Dermis microvascular lymphatic vessel endothelial cell (primary cell): ENCODE measurements at places on chromosomes 2 and 18. TPM values are rescaled to one million over a fixed set of nuclear protein-coding genes. Genes with fewer than 3 reads are reported as not detected.

DNA sequence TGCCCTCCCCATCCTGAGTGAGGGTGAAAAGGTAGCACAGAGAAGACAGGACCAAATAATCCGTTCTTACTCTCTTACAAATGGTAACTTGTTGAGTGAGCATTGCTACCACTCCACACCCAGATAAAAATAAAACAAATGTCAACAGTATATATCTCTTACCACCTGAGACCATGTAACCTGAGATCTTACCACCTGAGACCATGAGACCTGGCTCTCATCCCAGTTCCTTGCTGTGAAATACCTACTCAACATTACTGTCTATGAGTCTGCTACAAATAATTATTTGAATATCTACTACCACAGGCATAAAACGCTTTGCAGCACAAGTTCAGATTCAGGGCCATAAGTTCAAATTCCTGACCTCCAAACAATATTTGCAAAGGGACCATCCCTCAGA, 234.7 kb downstream of the C1D start:
- no peak for DNase-seq

DNA sequence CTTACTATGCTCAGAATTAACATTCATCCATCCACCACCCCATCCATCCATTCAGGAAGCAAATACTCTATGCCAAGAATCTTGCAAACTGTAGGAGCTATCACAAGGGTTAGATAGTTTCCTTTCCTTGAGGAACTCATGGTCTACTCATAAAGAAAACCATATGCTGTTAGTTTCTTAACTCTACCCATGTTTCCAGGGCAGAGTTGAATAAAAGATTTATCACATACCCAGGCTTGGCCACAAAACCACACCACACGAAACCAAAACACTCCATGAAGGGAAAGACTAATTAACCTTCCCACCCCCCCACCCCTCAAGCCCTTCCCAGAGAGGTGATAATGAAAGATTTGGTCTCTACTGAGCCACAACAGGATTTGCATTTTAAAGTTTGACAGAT, 23.7 kb upstream of the MSGN1 start:
- DNase-seq = no peak

DNA sequence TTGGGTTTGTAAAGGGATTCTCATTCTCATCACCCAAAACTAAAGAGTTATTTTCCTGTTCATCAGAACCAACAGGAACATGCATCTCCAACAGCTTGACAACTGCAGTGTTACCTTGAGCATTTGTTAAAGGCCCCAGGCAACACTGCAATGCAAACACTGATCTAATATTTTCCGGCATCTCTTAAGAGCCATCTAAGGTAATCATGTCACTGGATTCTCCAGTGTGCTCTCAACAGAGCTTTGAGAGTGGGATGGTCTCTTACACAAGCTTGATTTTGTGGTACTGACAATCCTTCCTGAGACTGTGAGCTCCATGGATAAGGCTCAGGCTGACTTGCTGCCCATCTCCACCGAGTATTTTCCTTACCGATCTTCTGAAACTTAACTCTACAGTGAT, 90.5 kb upstream of the ITGB6 start:
- no peak for DNase-seq

GRCh38 chr2:118431997-118432396, 343.7 kb downstream of the INSIG2 start:
- DNase-seq = no peak

DNA sequence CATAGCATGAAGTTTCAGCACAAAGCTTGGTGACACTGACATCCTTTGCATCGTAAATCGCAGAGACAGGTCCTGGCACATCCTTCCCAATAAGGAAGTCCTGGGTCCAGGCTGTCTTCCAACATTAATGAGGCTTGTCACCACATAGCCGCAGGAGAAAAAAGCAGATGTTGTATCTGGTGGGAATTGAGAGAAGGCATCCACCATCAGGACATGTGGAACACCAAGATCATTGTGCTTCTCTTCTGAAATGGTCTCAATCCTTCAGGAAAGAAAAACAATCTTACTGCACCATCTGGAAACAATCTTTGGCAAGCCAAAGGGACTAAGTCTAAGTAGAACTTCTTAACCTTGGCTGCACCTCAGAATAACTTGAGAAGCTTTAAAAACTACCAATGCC, 119.0 kb upstream of the ARHGAP28 start:
- no peak for DNase-seq

GRCh38 chr2:239803102-239803765, 221.9 kb downstream of the NDUFA10 start:
- DNase-seq = no peak

DNA sequence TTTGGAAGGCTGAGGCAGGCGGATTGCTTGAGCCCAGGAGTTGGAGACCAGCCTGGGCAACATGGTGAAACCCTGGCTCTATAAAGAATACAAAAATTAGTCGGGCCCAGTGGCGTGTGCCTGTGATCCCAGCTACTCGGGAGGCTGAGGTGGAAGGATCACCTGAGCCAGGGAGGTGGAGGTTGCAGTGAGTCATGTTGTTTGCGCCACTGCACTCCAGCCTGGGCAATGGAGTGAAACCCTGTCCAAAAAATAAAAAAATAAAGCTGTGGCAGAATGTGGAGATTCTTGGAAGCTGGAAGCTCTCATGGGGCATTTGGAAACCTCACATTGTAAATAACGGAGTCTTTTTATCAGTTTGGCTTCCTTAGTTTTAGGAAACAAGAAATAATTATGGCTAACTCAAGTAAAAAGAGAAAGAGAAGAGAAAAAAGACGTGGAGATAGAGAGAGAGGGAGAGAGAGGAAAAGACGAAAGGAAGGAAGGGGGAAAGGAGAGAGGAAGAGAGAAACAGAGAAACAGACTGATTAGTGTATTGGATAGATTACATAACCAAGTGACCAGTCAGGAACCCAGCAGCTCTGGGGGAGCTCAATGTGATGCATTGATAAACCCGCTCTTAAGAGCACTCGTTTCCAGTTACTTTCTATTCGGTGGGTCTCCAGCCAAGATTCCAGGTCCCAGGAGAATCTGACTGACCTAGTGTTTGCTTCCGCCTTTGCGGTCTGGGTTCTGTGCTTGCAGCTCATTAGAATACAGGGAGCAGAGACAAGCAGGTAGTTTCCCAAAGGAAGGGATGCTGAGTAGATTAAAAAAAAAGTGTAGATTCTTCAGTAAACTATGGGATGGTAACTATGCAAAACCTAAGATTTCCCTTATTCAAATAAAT, 1.1 kb upstream of the SPAST start:
- DNase-seq = no peak

DNA sequence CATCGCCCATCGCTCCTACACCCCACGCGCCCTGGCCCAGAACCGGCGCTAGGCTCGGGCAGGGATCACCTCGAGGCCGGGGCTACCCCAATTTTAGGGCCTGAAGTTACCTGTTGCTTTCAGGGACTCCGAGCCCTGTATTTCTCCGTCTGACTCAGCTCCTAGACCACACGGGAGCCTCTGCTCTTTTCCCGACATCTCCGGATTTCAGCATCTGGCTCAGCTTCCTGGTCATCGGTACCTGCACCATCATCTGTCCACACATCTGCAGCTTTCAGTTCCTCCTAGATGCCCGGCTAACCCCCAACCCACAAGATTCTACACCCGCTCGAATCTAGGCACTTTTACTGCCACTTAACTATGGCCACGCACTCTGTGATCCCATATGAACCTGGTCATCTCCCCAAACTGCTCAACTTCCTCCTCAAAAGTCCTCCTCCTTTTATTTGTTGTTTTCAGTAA, 12.1 kb upstream of the HMSD start:
- DNase-seq = no peak

GRCh38 chr2:38886063-38886462, 3.6 kb upstream of the ARHGEF33 start:
- DNase-seq = no peak

- DNase-seq = no peak
Observed at GRCh38 chr18:70368903-70369302, 80.1 kb downstream of the SOCS6 start.

GRCh38 chr2:204205538-204205937, 269.0 kb downstream of the ICOS start:
- no peak for DNase-seq

DNA sequence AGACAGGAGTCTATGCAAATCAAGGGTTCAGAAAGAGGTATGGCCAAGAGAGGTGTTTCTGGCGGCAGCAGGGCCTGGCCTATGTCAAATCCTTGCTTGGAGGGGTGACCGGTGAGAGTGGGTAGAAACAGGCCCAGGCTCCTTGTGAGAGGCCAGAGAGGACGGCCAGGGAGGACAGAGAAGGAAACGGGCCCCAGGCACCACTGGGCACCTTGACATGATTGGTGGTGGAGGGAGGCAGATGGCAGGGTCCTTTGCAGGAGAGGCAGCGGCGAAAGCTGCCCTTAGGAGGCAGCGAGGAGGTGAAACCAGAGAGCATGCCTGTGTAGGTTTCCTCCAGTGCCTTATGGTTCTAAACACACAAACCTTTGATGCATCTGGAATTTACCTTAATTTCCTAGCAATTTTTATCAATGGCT, 6.2 kb downstream of the RAMP1 start:
- DNase-seq = no peak

GRCh38 chr2:66489436-66489835, 54.5 kb downstream of the MEIS1 start:
- no peak for DNase-seq

- no peak for DNase-seq
Observed at GRCh38 chr2:85247610-85248009, 80.2 kb downstream of the TGOLN2 start.

The PROM2 gene
- total RNA-seq = under 0.01 and 0.13 TPM in 2 replicates

The POTEI gene
- total RNA-seq = 0.25 and 0.26 TPM in 2 replicates

The SIGLEC15 gene
- total RNA-seq = under 0.01 and 0.13 TPM in 2 replicates

The RAB6D gene
- total RNA-seq = under 0.01 TPM in 1 of 2 replicates, not detected in the other

The PAX8 gene
- total RNA-seq = under 0.01 TPM in 2 replicates

The COL4A4 gene
- not detected in 2 replicates for total RNA-seq
